ENCODE measurements at places on chromosomes 3 and 15. TPM values are rescaled to one million over a fixed set of nuclear protein-coding genes. Genes with fewer than 3 reads are reported as not detected.

DNA sequence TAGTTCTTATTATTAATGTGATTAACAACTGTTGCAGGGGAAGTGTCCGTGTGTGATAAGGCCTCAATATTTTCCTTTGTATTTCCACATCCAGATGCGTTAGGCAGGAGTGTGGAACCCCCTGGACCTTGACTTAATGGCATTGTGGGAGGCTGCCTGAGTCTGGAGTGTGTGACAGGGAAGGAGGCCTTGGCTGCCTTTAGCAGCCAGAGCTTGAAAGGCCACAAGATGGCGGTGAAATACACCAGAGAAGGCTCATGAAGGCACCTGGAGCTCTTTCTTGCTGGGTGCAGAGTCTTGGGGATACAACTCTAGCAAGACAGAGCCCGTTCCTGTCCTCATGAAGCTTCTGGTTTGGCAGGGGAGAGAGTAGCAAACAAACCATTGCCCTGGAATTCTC lies 36.9 kb downstream of the POLR2M start:
- H3K4me3 ChIP-seq: no peak overlapping the region
- H3K27ac ChIP-seq: no peak overlapping the region
- H3K27me3 ChIP-seq: no peaks in the 10 kb centered on the region

The NTRK3 gene
- total RNA-seq: 0.88 TPM

- H3K27me3 ChIP-seq: no peaks in the 10 kb centered on the region
- H3K4me3 ChIP-seq: no peak overlapping the region
- H3K4me1 ChIP-seq: peaks cover 7% of the 10 kb centered on the region
- DNase-seq: no peak
- H3K27ac ChIP-seq: no peak overlapping the region
Observed at GRCh38 chr3:109851854-109852253, 514.5 kb upstream of the DPPA4 start.

- H3K4me1 ChIP-seq: no peaks in the 10 kb centered on the region
- no peaks in the 10 kb centered on the region for H3K36me3 ChIP-seq
- no peaks in the 10 kb centered on the region for H3K27me3 ChIP-seq
- DNase-seq: no peak
- no peak overlapping the region for H3K27ac ChIP-seq
- no peak overlapping the region for H3K4me3 ChIP-seq
Observed at GRCh38 chr3:88231207-88231606, 81.4 kb downstream of the C3orf38 start.

- no peak for DNase-seq
- no peaks in the 10 kb centered on the region for H3K4me1 ChIP-seq
Observed at GRCh38 chr15:80587816-80588456, 107.2 kb upstream of the ABHD17C start.

DNA sequence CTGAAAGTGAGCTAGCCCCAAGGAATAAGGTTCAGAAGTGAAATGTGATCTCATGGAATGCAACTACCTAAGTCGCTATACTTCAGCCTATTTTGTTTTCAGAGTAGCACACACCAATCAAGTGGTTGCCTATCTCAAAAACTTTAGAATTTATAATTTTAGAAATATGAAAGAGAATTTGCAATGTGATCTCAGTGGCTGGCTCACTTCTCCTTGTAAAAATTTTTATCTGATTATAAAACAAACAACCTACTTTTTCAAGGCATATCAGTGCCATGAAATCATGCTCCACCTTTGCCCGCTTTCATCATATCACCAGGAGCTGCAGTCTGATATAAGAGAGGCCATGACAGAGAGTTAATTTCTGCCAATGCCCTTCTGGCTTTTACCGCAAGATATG lies 47.3 kb downstream of the CLDN11 start:
- DNase-seq: no peak
- H3K27ac ChIP-seq: no peak overlapping the region
- peaks cover 17% of the 10 kb centered on the region for H3K27me3 ChIP-seq
- peaks cover 3% of the 10 kb centered on the region for H3K4me1 ChIP-seq
- no peak overlapping the region for H3K4me3 ChIP-seq

DNA sequence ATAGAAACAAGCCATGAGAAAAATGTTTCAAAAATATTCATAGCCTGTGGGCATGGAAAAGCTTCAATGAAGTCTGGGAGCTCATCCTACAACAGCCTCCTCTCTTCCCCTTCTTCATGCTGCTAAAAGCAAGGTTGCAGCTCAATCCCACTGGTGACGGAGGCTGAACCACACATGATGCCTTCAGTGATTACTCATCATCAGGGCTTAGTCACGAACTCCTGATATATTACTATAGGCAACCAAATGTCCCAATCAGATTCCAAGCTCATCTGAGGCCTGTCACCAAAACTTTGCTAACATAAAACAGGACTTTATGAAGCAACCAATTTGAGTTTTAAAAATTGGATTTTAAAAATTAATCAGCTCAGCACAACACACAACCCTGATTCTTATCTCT lies 24.0 kb upstream of the SLC24A5 start:
- DNase-seq: no peak
- H3K36me3 ChIP-seq: no peaks in the 10 kb centered on the region
- peaks cover 20% of the 10 kb centered on the region for H3K27me3 ChIP-seq

The ATP13A4 gene
- 3.3 TPM for total RNA-seq

The CYP1A2 gene
- not detected for total RNA-seq

GRCh38 chr3:170584585-170585007 lies 1.3 kb downstream of the SLC7A14 start:
- H3K4me3 ChIP-seq: no peak overlapping the region
- peak; percentile 79 for DNase-seq
- H3K27me3 ChIP-seq: peaks cover 49% of the 10 kb centered on the region
- no peaks in the 10 kb centered on the region for H3K36me3 ChIP-seq
- H3K27ac ChIP-seq: no peak overlapping the region
- H3K4me1 ChIP-seq: no peaks in the 10 kb centered on the region

DNA sequence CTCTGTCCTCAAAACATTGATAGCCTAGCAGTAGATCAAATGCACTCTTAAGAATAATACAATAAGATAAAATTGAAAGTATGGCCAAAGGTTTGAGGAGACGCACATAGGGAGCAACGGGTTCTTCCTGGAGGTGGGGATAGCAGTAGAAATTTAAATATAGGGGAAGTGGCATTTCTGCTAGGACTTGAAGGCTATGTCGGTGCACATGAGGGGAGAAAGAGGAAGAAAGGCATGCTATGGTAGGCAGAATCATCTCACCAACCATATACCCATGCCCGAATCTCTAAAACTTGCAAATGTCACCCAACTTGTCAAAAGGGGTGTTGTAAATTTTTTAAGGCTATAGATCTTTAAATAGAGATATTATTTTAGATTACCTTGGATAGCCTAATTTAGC lies 735.1 kb upstream of the LMCD1 start:
- H3K4me1 ChIP-seq: no peaks in the 10 kb centered on the region
- no peak overlapping the region for H3K27ac ChIP-seq
- H3K27me3 ChIP-seq: no peaks in the 10 kb centered on the region
- no peaks in the 10 kb centered on the region for H3K36me3 ChIP-seq

The ADAMTS9 gene
- total RNA-seq: not detected

GRCh38 chr15:68818769-68819494 lies 1.8 kb downstream of the ANP32A start:
- H3K4me3 ChIP-seq: peak overlapping the region; percentile 99
- H3K36me3 ChIP-seq: peaks cover 33% of the 10 kb centered on the region
- peaks cover 38% of the 10 kb centered on the region for H3K4me1 ChIP-seq

DNA sequence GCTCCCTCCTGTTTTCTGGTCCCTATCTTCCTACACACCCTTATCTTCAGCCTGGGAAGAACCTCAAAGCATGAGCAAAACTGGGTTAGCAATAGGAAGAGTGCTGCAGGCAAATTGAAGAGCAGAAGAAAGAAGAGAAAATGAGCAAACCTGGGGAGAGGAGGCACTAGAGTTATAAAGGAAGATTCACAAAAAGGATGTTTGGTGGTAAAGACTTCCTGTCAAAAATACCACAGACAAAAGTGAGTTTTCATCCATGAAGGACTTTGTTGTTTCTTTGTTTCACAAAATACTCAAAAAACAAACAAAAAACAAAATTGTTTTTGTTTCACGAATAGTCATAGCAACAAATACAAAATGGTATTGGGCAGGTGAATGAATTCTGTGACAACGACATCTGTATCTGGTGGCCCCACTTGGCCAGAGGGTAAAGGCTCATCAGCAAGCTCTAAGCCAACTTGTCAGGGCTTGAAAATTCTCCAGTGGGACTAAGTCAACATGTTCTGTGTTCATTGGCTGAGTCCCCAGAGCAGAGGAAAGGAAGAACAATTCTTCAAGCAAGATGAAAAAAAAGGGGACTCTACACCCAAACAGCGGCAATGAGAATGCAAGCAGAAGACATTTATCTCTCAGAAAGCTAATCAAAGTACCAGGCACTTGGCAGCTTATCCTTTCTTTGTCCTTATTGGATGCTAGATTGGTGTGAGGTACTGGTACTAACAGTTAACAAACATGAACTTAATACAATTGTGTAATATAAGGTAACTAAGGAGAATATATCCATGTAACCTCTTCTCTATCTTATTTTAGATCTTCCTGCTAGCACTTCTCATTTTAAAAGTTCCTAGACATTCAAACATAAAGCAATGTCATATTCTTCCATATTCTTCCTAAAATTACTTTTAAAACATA lies 9.7 kb downstream of the ATP8B4 start:
- peaks cover 38% of the 10 kb centered on the region for H3K4me1 ChIP-seq
- no peaks in the 10 kb centered on the region for H3K36me3 ChIP-seq
- no peak overlapping the region for H3K4me3 ChIP-seq
- peaks cover 3% of the 10 kb centered on the region for H3K27me3 ChIP-seq

- H3K4me3 ChIP-seq: no peak overlapping the region
- H3K36me3 ChIP-seq: no peaks in the 10 kb centered on the region
- H3K27me3 ChIP-seq: peaks cover 6% of the 10 kb centered on the region
- H3K27ac ChIP-seq: no peak overlapping the region
- no peak for DNase-seq
Observed at GRCh38 chr3:146581951-146582467, 23.1 kb downstream of the PLSCR5 start.

The SACM1L gene
- total RNA-seq: 51.8 TPM

DNA sequence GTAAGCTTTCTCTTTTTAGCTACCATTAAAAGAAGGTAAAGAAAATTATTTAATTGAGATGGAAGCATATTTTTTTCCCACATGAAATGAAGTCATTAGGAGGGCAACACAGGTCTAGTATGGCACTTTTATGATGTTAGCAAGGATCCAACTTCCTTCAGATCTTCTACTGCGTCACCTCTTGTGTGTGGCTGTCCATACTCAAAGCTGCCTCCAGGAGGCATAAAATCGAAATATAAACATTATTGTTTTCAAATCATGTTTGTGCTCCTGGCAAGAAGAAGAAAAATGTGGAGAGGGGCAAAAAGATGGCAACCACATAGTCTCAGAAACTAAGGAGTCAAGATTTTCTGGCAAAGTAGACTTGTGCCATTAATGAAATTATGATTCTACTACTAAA lies 791.7 kb upstream of the EPHA6 start:
- no peaks in the 10 kb centered on the region for H3K36me3 ChIP-seq
- DNase-seq: no peak
- no peaks in the 10 kb centered on the region for H3K4me1 ChIP-seq
- H3K27me3 ChIP-seq: no peaks in the 10 kb centered on the region
- no peak overlapping the region for H3K27ac ChIP-seq
- no peak overlapping the region for H3K4me3 ChIP-seq

The USP8 gene
- total RNA-seq: 39.8 TPM

The FANCD2OS gene
- total RNA-seq: not detected

DNA sequence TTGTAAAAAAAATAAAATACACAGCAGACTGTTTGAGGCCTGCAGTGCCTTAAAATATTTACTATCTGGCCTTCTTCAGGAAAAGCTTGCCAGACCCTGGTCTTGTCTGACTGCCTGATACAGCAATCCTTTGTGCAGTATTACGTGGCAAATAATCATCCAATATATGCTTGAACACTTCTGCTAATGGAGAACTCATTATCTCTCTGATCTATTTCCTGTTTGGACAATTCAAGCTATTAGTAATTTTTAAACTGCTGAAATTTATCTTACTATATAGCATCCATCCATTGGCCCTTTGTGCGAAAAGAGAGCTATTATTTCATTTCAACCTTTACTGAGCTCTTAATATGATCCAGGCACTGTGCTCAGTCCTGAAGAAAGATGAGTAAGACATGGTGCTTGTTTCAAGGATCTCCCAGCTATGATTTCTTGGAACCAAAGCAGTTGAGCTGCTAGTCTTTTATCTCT lies 15.9 kb downstream of the ATG7 start:
- H3K4me1 ChIP-seq: peaks cover 58% of the 10 kb centered on the region
- DNase-seq: no peak
- H3K27me3 ChIP-seq: no peaks in the 10 kb centered on the region
- no peak overlapping the region for H3K4me3 ChIP-seq
- H3K36me3 ChIP-seq: peaks cover 47% of the 10 kb centered on the region
- H3K27ac ChIP-seq: no peak overlapping the region

The SLC22A14 gene
- total RNA-seq: not detected

- H3K27ac ChIP-seq: no peak overlapping the region
- H3K4me3 ChIP-seq: no peak overlapping the region
- H3K27me3 ChIP-seq: no peaks in the 10 kb centered on the region
Observed at GRCh38 chr3:77935418-77935817, 895.5 kb downstream of the ROBO2 start.

GRCh38 chr3:15585111-15585845 lies 16.1 kb downstream of the HACL1 start:
- no peak for DNase-seq
- peaks cover 29% of the 10 kb centered on the region for H3K36me3 ChIP-seq
- no peaks in the 10 kb centered on the region for H3K4me1 ChIP-seq
- H3K27me3 ChIP-seq: no peaks in the 10 kb centered on the region
- no peak overlapping the region for H3K4me3 ChIP-seq

The TMIE gene
- total RNA-seq: 1.5 TPM

DNA sequence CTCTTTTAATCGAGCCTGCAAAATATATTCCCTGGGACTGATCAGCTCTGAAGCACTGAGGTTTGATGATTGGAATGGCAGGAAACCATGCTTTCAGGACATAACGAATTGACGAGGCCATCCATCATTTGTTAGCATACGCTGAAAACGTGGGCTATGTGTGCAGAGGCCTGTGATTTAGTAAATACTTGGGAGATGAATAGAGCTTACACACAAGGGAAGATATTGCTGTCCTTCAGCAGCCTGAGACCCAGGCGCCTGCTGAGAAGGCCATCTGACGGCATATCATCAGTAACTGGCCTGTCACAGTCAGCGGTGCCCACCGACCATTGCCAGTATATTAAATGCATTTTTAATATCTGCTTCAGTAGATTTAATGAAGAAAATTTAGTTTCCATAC lies 16.2 kb downstream of the CDIN1 start:
- no peak for DNase-seq
- no peak overlapping the region for H3K4me3 ChIP-seq
- H3K36me3 ChIP-seq: peaks cover 2% of the 10 kb centered on the region
- H3K27ac ChIP-seq: no peak overlapping the region
- no peaks in the 10 kb centered on the region for H3K27me3 ChIP-seq
- peaks cover 14% of the 10 kb centered on the region for H3K4me1 ChIP-seq
